Stimulated activated CD4-positive, alpha-beta T cell treated with anti-CD3 and anti-CD28 coated beads, Interleukin-1b, Interleukin-23, amount 100 ng/mL, for 1 hour (primary cell): ENCODE measurements at places on chromosomes 3 and 15.

- no peak for DNase-seq
Measured at GRCh38 chr15:52709187-52709981, 30.2 kb upstream of the ATOSA start.

DNA sequence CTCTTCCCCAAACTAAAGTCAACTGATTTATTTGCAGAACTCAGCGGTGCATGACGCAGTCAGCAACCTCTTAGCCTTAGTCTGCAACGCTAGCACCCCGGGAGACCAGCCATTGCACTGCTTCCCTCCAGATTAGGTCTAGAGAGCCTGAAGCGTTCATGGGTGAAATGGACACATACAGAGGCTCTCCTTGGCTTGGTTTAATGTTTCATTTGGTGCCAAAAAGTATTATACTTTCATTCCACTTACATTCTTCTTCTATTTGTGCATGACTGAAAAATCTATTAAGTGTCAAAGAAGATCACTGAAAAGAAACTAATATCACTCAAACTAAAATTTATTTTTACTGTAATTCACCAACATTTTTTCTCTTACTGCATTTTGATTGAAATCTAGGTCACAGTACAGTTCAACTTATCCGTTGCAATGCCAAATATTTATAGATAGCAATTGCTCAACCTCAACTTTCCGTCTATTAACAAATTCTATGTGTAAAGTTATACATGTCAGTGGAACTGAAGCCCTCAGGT, 116.2 kb downstream of the ROBO1 start:
- no peak for DNase-seq

DNA sequence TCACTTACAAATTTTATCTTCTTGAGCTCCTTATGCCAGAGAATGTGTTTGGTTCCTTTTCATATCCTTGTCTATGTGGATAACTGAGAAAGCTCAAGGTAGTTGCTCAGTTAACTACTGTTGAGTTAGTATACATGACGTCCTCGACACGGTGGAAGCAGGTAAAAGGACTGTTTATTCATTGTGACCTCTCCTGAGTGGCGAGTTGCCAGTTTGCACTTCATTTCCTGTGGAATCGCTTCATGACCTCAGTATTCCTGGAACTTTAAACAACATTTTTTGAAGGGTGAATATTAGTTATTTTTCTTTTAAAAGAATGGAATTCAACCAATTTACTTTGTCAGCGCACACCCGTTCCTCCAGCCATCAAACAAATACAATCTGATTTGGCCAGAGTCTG, 1.2 kb upstream of the TPRG1 start:
- no peak for DNase-seq

DNA sequence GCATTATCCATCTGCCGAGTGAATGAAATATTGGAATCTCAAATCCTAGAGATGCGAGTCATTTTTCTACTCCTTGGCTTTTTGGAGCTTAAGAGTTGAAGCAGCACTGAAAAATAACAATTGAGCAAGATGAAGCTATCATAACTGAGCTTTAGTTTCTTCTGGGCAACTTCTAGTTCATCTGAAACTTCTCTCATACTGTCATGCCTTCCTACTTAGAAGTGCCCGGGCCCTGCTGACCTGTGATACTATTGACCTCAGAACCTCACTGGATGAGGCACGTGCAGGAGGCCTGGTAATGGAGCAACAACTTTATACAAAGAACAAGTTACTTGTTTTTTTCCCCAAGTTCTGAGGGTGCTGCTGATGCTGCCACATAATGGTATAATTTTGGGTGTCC, 48.5 kb upstream of the P3H2 start:
- DNase-seq: no peak

DNA sequence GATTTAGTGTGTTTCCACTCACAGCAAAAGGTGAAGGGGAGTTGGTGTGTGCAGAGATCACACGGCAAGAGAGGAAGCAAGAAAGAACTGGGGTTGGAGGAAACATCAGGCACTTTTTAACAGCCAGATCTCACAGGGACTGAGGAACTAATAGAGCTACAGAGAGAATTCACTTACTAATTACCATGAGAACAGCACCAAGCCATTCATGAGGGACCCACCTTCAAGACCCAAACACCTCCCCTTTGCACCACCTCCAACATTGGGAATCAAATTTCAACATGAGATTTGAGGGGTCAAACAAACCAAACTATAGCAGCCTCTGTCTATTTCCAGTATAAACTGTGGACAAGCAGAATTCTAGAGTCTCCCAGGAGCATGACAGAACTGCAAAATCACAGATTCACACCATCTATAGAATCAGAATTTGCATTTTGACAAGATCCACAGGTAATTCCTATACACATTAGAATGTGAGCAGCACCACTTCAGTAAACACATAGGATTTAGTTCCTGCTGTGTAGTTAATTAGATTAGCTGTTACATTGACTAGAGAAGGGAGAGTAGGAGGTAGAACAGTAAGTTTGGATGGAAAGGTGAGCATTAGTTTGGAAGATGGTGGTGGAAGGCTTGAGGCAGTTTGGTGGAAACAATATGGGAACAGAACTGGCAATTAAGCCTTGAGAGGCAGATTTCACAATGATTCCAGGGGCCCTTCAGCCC, 311.7 kb downstream of the NSUN3 start:
- DNase-seq: no peak

- no peak for DNase-seq
Measured at GRCh38 chr3:46907960-46908293, 30.4 kb downstream of the PTH1R start.

DNA sequence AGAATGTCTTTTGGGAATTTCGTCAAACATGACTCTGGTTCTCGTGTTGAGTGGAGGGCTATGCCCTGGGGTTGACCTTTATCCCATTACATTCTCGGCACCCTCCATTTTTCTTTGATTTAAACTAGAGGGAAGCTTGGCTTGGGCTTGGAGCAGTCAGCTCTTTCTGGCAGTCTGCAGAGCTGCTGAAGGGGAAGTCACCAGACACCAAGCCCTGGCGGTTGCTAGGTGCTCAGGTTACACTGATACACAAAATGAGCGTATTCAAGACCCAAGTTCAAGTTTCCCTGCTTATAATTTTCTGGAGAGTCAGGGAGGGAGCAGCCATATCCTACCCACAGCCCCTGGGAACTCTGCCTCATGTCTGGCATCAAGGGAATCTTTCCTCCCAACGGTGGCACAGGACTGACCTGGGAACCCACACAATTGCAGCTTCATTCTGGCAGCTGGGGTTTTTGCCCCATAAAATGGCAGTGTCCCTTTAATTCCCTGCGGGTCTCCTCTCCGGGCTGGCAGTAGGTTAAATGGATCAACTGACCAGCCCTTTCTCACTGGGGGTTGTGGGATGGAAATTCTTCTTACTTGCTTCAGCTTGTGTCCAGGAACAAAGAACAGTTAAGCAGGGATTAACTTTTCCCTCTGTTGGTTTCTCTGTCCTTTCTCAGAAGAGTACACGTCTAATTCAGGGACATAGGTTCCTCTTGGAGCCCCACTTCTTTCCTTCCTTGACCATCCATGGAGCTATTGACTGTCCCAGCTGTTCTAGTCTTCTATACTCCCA, 110.0 kb upstream of the DLG1 start:
- DNase-seq: no peak
